ENCODE measurements at places on chromosomes 4 and X.

DNA sequence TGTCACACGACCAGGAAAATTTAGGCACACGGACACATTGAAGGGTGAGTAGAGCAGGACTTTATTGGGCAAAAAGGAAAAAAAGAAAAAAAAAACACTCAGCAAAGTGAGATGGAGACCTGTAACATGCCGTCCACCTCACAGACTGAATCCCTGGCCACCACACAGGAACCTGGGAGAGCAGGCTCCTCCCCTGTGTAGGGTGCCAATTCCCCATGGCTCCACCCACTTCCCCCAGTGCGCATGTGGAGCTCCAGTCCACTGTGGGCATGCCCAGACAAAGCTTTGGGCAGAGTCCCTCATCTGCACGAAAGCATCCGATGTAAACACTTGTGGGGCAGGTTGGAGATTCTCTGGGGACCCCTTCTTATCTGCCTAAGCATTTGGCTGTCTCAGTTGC lies 23.6 kb upstream of the CBR4 start:
- DNase-seq, result no peak

- DNase-seq, result no peak
Observed at GRCh38 chrX:10197279-10198210, 40.8 kb downstream of the CLCN4 start.

DNA sequence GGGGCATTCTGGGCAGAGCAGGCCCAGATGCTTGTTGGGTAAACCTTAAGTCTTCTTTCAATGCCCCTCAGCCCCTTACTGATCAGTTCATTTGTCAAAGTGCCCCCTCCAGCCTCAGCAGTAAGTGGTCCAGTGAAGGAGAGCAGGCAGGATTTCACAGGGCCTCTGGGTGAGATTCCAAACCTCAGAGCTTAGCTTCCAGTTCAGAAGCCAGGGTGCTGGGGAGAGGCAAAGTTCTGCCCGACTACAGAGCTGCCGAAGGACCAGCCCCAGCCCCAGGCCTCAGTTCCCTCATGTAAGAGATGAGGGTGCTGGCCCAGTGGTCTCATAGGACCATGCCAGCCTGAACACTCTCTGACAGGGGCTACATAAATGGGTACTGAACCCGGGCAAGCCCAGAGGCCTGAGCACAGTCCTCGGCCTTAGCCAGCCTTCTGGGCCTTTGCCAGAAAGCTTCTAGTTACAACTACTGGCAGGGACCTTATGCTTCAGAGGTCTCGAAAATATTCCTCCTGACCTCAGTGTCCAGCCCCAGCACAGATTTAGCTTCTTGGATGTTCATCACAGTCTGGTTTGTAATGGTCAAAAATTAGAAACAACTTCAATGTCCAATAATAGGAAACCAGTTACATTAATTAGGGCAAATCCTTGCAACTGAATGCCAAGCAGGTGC lies 851 bp upstream of the RIPPLY1 start:
- no peak for DNase-seq

DNA sequence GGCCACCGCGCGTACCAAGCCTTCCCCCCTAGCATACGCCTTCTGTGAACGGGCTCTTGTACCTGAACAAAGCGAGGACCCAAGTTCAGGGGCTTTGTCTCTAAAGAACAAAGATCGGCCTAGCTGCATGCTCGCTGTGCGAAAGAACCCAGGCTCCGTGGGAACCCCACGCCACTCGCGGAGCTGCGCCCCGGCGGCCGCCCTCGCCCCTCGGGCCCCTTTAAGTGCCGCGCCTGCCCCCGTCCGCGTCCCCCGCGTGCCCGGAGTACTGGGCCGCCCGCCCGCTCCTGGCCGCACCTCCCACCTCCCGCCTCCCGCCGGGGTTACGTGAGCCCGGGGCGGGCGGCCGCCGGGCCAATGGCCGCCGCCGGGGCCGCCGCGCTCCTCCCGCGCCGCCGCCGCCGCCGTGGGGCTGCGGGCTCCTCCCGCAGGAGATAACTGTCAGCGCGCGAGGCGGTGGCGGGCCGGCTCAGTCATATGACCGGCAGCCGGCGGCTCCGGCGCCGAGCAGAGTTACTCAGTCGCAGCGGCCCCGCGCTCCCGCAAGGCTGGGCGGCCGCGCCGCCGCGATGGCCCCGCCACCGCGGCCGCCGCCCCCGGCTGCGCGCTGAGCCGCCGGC lies at the start of gene FNIP2:
Gene FNIP2 (plus strand): TSS at position 472 of the 620 bp plus-strand sequence. CDS start 187 bp downstream, outside the sequence.
- DNase-seq, result no peak

- no peak for DNase-seq
Observed at GRCh38 chr4:162116095-162116779, 47.6 kb downstream of the FSTL5 start.

DNA sequence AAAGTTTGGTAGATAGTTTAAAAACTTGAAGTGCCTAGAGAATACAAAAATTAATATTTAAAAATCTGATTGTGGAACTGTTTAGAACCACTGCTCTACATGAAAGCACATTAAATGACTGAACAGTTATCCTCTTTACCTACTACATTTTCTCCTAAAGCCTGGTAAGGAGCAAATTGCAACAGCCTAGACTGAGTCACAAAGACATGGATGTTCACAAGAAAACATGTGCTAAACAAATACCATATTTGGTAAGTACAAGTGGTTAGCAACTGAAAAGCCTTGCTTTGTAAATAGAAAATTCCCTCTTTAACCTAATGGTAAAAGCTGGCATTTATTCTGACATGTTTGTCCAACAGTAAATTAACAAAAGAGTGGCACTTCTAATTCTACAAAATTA lies 203.1 kb downstream of the FBXO8 start:
- no peak for DNase-seq

DNA sequence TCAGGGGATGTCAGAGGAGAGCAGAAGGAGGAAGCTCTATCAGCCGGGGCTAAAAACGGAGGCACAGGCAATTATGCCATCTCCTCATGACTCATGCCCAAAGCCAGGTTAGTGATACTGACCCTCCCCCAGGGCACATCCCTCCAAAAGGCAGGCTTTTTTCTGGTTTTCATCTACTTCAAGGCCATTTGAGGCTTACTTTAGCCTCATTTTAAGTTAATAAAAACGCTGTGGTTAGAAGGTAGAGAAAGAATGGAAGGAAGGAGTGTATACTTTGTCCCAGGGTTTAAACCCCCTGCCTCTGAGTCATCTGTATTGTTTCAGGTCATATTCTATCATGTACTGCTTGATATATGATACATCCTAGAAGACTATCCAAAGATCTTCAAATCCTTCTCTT lies 89.7 kb upstream of the NDP start:
- DNase-seq, result no peak

- DNase-seq, result no peak
Observed at GRCh38 chrX:120790552-120790951, 85.1 kb downstream of the CT47B1 start.

DNA sequence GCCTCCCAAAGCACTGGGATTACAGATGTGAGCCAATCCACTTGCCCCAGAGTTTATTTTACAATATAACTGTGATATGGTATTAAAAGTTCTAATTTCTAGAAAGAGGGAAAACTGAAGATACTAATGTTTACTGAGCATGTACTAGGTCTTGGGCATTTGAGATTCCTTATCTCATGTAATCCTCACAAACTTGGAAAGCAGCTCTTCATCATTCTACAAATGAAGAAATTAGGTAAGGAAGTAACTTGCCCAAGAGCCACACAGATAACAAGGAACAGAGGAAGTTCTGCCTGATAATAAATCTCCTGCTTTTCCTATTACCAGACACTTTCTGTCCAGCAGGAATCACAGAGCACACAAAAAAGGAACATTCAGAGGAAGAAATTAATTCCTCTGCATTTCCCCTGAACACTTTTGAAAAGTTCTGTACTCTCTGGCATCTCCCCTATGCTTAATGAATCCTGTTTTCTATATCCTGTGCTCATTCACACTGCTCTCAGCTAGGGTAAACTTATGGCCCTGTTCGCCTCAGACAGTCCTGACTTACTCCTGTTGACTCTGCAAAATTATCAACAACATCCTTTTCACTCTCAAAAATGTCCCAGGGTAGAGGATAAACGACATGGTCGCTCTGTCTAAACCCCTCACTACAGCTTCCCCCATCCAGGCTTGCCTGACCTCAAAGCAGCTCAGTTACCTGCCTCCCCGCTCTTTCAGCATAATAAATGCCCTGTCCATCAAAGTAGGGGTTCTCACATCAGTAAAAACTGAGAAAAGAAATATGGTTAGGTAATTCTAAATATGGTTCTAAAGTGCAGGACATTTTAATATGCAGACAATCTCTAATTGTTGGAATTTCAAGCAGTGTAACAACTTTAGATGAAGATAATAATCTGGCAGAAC lies 13.6 kb downstream of the SH3RF1 start:
- no peak for DNase-seq

GRCh38 chr4:152843481-152844090 lies 63.8 kb downstream of the ARFIP1 start:
- DNase-seq, result no peak

GRCh38 chr4:90254357-90254756 lies 127.2 kb downstream of the CCSER1 start:
- no peak for DNase-seq

GRCh38 chrX:74160358-74160757 lies 143.6 kb upstream of the ZCCHC13 start:
- DNase-seq, result no peak

- DNase-seq, result no peak
Observed at GRCh38 chr4:2606960-2607506, 70.6 kb downstream of the FAM193A start.

- no peak for DNase-seq
Observed at GRCh38 chr4:46389301-46389775, 590 bp downstream of the GABRA2 start.

DNA sequence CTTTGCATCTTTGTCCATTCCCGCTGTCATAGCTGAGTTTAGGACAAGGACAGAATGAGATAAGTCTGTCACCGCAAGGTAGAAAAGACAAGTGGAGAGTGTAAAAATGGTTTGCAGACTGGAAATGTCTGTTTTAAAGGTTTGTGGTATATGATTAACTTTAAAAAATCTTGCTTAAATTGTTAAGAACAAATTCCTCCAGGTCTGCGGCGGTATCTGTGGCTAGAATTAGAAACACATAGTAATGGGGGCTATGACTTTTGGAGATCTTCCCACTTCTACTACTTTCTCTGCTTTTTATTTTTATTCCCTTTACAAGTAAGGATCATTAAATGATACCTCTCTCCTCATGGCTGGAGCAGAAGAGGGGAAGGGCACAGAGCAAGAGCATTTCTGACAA lies 92.2 kb downstream of the MID1IP1 start:
- no peak for DNase-seq

- DNase-seq, result no peak
Observed at GRCh38 chr4:54548831-54549460, 108.8 kb upstream of the KIT start.

DNA sequence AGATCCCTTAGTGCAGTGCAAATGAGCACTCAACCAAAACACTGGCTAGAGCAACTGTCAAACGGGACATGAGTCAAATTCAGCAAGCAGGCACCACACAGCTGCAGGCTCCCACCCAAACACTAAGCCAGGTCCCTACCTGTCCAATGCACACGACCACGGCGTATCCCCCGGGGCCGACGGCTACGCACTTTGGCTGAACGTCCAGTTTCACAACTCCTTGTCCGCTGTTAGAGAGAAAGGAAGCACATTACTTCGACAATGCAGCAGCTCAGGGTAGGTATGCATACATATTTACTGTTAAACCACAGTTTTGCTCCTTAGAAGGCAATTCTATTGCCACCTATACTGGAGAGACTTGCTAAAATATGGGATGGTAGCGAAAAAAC lies 35.4 kb downstream of the WDR1 start:
- DNase-seq, result no peak

DNA sequence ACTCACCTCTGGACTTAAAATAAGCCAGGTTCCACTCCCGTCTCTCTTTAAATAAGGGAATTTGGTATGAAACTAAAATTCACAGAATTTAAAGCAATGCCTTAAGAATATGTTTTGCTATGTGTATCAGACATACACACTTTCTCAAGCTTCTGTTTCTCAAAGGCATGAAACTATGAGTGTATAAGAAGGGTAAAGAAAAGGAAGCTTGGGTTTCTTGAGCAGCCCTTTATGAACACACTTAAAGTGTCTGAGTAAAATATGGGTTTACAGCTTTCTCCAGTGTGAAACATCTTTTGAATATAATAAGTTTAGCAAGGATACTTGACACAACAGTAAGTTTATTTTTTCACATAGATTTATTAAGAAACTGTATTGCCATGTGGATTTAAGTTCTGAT lies 370.5 kb downstream of the TMA16 start:
- DNase-seq, result no peak

GRCh38 chr4:148052448-148052847 lies 320.6 kb downstream of the ARHGAP10 start:
- no peak for DNase-seq

- DNase-seq, result no peak
Observed at GRCh38 chr4:24245491-24245820, 338.9 kb downstream of the DHX15 start.

DNA sequence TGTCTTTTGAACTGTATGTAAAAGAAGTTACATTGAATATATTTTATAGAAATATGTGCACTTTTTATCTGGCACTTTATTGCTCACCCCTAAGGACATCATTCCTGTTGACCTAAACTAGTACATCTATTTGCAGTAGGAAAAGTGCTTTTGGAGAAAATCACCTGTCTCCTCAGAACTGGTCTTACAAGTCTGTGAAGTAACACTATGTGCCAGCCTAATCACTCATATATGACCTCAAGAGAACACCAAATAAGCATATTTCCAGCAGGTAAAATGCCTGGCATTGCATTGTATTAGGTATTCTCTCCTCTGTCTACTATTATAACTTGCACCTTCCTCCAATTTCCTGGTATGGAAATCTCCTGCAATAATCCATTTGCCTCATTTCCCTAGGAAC lies 4.0 kb upstream of the GASK1B start:
- DNase-seq, result no peak

GRCh38 chr4:55386840-55387239 lies 8.9 kb upstream of the TMEM165 start:
- no peak for DNase-seq

- no peak for DNase-seq
Observed at GRCh38 chr4:169293343-169294176, 22.8 kb upstream of the SH3RF1 start.
